ENCODE measurements at places on chromosomes 6 and 20.

GRCh38 chr6:14051355-14051754 is 66.2 kb upstream of the CD83 start:
- no peak for DNase-seq

- DNase-seq: no peak
These were observed 411.1 kb downstream of the BCKDHB start for GRCh38 chr6:80517525-80517924.

DNA sequence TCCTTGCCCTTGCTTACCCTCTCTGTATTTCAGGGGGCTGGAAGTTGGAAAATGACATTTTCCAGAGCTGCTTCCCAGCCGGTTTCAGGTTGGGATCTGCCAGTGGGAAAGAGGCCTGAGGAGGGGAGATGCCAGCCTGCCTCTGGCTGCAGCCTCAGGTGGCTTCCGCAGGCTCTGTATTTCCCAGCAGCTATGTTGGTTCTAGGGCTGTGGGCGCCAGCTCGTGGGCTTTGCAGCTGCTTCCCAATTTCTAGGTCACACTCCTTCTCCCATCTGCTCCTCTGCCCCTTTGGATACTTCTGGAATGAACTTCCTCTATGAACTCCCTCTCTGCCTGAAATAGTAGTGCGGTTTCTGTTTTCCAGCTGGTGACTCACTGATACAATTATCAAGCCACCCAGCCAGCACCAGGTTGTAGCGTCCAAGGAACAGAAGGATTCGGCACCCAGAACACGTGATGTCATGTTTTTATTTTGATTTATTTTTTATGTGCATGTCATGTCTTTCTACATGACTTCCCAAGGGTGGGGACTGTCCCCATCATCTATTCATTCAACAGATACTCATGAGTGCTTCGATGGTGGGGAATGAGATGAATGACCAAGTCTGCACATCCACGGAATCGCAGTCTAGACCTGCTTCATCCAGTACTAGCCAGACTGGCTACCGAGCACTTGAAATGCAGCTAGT is 38.0 kb downstream of the TGM2 start:
- DNase-seq: peak; percentile 80

- DNase-seq: no peak
These were observed 1.0 kb upstream of the HCK start for GRCh38 chr20:32050851-32051556.

DNA sequence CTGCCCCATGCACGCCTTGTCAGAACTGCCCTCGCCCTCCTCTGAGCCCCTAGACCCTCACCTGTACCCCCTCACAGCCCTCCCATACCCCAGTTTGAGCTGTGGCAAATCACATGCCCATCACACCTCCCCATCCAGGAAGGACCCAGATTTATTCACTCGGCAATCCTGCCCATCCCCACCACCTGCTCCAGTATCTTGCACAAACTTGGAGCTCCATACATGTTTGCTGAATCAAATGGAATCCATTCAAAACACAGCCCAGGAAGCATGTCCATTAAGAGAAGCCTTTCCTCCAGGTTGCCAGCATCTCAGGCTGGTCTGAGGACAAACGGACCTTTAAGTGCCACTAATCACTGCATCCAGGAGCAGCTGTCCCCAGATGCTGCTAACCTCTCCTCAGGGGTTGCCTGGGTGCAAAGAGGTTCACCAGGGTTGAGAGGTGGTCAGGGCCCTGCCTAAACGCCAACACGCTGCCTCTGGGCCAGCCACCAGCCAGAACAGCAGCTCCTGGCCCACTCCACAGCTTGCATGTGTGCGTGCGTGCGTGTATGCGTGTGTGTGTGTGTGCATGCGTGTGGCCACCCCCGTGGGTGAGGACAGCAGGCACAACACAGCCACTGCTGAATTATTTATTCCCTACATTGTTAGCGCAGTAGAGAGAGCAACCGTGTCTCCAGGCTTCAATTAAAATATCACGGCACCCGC is 31.0 kb downstream of the GRM4 start:
- DNase-seq: no peak

- DNase-seq: peak; percentile 75
These were observed 20.4 kb downstream of the WFDC3 start for GRCh38 chr20:45771182-45771759.

DNA sequence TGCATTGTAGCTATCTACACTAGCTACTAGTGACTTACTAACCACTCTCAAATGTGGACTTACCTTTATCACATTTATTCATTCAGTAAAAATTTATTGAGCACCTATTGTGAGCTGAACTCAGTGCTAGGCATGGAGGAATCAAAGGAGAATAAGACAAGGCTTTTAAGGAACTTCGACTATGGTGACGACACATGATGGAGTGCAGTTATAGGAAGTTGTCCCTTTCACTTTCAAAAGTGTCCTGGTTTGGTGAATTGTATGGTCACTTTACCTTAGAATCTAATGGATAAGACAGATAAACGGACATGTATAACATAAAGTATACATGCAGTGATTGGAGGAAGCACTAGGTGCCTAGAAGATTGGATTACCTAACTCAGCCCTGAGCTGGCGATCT is 4.3 kb downstream of the AKAP7 start:
- DNase-seq: no peak
